ENCODE measurements at places on chromosomes 3 and 15.

DNA sequence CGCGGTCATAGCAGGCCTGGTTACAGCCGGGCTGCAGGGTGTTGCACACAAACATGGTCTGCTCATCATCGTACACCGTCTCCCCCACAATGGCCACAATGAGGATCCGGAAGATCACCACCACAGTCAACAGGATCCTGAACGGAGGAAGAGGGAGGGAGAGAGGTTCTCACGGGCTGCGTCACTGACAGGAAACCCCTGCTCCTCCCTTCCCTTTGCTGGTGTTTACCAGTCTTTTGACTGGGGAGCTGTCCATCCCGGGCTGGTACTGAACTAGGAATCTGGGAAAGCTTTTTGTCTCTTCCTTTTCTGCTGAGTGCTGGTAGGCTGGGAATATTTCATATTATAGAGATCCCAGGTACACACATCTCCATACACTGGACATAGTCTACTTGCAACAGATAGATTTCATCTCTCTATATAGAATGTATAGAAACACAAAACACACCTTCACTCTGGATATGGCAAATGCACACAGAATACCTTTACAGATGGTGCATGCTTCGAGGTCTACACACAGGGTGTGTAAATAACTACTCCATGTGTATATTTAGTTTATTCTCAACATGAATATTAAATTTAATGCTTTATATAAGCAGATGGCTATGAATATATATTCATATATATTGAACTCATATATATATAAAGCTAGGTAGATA, 1.4 kb downstream of the GJD2 start:
- peak; percentile 67 for DNase-seq

DNA sequence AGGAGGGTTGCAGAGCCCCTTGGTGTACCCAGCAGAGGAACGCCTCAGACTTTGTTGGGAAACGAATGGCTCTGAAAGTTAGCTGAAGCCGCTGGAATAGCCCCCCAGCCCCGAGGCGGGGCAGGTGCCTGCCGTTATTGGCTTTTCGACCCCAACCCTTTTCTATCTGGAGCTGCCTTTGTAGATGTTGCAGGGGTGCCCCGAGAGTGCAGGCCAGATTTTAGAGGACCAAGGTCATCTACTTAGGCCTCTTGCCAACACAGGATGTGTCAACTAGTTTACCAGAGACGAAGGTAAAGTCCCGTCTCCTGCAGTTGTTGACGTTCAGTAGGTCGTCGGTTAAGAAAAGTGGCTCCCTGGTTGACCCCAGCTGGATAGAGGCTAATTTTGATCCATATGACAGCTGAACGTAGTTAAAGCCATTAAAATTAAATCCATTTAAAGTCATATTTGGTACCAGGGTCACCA, 579 bp upstream of the UBE3A start:
- DNase-seq = no peak

- no peak for DNase-seq
Measured at GRCh38 chr15:31457161-31457560, 130.5 kb downstream of the KLF13 start.

GRCh38 chr3:72048873-72049272, 263.9 kb upstream of the PROK2 start:
- DNase-seq = no peak

DNA sequence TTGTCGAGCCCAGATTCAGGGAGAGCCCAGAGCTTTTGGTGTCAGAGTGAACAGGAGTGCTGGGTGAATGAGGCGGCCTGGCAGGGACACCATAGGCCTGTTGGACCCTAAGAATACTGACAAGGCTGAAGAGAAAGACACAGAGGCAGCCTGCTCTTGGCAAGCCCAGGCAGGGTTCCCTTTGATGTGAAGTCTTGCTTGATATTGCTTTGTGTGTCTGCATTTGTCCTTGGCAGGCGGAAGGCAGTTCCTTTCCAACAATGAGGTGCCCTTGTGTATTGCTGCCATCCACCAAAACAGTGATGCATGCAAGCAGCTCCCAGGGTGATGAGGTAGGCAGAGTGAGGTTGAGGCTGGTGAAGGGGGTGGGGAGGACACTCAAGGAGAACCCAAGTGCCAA, 152.7 kb upstream of the TSC22D2 start:
- DNase-seq = no peak

GRCh38 chr15:76381366-76381765, 44.8 kb downstream of the ISL2 start:
- no peak for DNase-seq

- no peak for DNase-seq
Measured at GRCh38 chr15:101039461-101039860, 120.3 kb downstream of the LRRK1 start.

DNA sequence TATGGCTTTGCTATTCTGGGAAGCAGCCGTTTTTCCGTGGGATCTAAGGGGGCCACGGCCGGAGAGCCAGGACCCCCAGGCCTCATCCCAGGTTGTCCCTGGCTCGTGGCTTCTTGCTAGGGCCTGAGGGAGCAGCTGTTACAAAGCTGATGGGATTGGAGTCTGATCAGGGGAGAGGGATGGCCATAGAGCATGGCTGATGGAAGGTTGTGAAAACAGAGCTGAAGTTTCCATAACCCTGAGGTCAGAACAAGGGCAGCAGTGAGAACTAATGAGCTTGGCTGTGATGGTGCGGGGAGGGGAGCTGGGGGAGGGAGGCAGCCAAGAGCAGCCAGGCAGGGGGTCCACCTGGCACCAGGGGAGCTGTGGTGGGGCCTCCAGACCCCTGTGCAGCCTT, 63.0 kb downstream of the LINGO1 start:
- no peak for DNase-seq

GRCh38 chr3:111768571-111769100, 90.4 kb upstream of the PHLDB2 start:
- DNase-seq = peak; percentile 100

- DNase-seq = peak; percentile 63
Measured at GRCh38 chr3:142272200-142272891, 47.0 kb upstream of the GK5 start.

DNA sequence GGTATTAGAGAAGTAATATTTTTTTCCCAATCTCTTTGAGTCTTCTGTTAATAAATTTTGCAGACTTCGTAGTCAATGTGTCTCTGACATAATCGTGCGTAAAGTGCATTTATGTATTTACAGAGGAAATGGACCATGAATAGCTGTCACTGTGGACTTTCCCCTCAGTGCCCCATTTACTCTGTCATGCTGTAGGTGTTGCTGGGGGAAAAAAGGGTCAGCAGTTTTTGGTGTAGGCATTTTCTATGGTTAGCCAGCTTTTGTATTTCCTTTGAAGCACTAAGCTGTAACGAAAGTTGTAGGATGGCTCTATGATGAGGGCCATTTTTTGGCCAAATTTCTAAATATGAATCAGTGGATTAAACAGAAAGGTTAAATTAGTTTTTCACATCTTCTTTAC, 598.4 kb downstream of the FGF12 start:
- DNase-seq = no peak

- DNase-seq = no peak
Measured at GRCh38 chr15:68403161-68403941, 28.6 kb downstream of the ITGA11 start.

DNA sequence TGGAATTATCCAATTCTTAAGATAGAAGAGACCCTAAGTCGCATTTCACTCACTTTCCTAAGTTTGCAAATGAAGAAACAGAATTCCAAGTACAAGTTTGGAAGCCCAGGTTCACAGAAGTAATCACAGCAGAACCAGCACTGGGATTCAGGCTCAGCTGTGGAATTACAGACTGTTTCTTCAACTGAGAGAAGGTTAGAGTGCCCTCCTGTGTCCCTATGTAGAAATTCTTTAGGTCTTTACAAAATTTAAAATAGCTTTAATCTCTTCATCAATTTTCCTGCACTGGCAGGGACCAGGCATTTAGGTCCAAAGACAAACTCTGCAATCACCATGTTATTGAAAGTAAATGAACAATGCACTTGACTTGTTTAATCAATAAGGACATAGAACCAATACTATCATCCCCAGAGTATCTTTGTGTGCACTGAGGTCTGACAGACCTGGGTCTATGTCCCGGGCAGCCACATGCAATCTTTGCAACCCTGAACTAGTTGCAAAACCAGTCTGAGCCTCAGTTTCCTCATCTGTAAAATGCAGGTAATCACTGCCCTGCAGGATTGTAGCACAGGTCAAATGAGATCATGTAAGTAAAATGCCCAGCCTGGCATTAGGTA, 96.3 kb upstream of the ZBED2 start:
- peak; percentile 61 for DNase-seq

DNA sequence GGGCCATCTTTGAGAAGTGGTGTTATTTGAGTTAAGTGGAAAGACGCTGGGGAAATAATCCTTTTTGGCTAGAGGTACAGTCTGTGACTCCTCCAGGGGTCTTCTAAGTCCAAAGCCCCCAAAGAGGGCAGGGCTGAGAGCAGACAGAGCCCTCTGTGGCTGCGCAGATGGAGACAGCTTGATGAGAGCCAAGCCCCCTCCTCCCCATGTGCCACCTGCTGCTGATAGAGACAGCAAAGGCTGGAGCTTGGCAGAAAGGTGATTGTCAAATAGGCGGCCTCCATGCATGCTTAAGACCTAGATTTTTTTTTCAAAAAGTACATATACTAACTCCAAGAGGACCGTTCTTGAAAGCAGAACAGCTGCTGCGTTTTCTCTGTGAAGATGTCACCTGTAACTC, 72.4 kb downstream of the CRYGS start:
- DNase-seq = no peak

DNA sequence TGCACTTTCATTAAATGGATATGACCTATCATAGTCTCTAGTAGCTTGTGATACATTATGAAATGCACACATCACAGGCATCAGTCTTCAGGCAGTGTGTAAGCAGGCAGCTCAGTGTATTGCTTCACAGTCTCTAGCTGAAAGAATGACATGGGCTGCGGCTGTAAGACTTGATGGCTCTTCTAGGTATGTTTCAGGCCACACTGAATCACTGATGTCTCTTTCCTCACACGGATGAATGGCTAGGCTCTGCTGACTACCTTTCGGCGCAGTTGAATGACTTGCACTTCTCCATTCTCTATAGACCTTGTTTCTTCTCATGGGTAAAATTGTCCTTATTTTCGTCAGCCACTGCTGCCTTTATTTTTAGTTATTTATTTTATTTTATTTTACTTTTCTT, 15.4 kb downstream of the APH1B start:
- no peak for DNase-seq

- no peak for DNase-seq
Measured at GRCh38 chr15:91632176-91632575, 221.3 kb upstream of the SLCO3A1 start.

DNA sequence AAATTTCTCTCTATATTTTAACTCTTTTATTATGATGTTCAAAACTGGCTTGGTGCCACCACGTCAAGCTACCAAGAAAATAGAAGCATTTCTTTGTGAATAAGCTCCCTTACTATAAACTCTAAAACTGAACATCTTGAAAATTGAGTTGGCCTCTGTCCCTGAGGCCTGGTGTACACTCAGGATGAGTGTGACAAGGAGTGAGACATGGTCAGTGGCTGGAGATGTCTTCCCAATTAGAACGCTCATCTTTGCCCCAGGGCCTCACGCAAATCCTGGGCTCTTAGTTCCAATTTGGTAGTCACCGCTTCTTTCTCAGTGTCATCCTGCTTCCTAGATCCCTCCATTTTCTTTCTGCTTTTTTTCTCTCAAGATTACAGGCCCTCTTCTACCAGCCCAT, 26.2 kb downstream of the SLC2A2 start:
- DNase-seq = no peak

- DNase-seq = no peak
Measured at GRCh38 chr15:45863881-45864580, 229.2 kb downstream of the SQOR start.

DNA sequence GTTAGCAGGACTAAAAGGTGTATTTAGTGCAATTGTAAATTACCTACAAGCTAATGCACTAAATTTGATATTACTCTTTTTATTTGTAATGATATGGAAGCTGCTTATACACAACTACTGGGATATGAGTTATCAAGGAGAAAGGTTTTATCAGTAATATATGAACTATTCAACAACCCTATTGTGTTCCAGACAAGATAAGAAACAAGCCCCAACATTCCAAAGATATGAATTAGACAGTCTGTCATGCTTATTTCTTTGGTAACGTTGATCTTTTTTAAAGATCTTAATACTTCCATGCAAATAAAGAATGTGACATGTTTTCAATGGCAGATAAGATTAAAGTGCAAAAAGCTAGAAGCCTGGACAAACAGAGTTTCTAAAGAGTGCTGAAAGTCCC, 314.0 kb upstream of the THBS1 start:
- DNase-seq = no peak
